ENCODE measurements at places on chromosomes 1 and 21.

GRCh38 chr1:200302192-200302920, 107.5 kb downstream of the ZNF281 start:
- peak; percentile 47 for DNase-seq

DNA sequence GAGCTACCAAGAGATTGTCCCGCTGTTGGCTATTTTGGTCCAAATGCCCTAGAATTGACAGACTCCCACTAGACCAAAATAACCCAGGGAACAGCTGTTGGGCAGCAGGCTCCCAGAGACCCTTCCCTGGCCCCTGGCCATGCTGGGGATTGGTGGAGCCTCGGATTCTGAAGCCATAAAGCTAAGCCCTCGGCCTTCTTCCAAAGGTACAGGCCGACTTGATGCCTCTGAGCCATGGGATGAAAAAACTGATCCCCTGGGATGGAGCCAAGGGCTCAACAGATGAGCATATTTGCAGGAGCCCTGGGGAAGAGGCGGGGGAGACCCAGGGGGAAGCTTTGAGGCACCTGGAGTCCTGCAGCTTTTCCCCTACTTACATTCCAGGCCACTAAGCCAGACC, 1.0 kb upstream of the LRRC38 start:
- no peak for DNase-seq

DNA sequence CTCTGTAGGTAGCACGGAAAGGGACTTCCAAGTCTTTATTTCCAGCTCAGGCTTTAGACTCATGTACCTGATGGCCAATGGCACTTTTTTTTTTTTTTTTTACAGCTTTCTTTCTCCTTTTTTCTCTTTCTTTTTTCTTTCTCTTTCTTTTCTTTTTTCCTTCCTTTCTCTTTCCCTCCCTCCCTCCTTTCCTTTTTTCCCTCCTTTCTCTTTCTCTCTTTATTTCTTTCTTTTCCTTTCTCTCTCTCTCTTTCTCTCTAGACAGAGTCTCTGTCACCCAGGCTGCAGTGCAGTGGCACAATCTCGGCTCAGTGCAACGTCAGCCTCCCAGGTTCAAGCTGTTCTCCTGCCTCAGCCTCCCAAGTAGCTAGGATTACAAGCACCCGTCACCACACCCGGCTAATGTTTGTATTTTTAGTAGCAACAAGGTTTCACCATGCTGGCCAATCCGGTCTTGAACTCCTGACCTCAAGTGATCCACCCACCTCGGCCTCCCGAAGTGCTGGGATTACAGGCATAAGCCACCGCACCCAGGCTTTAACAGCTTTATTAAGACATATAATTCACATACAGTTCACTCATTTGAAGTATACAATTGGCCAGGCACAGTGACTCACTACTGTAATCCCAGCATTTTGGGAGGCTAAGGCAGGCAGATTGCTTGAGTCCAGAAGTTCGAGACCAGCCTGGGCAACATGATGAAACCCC, 5.1 kb upstream of the DCAF8 start:
- DNase-seq = no peak

GRCh38 chr1:245512980-245513578, 358.3 kb downstream of the KIF26B start:
- no peak for DNase-seq

DNA sequence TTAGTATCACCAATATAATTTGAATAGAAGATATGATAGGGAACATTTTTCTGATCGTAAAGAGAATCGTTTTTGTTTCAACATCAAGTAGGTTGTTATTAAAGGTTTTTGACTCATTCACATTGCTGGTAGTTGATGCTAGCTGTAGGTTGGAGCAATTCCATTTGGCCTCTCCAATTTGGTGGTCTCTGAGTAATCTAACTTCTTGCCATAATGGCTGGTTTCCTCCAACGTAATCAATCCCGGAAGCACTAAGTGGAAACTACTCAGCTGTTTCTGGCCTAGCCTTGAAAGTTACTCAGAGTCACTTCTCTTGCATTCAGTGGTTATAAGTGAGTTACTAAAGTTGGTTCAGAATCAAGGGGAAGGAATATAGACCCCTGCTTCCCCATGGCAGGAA, 26.0 kb downstream of the RCOR3 start:
- no peak for DNase-seq

DNA sequence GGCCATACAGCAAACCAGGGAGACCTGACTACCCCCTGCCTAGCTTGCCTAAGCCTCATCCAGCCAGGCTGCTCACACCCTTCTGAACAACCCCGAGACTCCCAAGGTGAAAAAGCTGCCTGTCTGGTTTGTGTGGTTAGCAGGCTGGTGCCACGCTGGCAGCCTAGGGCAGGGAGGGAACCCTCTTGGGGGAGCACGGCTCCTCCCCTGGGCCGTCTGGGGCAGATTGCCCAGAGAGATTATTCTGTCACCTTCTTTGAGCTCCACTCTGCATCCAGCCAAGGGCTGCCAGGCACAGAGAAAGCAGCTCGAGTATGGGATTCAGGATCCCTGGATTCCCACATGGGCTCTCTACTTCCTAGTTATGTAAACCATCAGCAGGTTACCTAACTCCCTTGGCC, 27.5 kb upstream of the TCEA3 start:
- DNase-seq = no peak

DNA sequence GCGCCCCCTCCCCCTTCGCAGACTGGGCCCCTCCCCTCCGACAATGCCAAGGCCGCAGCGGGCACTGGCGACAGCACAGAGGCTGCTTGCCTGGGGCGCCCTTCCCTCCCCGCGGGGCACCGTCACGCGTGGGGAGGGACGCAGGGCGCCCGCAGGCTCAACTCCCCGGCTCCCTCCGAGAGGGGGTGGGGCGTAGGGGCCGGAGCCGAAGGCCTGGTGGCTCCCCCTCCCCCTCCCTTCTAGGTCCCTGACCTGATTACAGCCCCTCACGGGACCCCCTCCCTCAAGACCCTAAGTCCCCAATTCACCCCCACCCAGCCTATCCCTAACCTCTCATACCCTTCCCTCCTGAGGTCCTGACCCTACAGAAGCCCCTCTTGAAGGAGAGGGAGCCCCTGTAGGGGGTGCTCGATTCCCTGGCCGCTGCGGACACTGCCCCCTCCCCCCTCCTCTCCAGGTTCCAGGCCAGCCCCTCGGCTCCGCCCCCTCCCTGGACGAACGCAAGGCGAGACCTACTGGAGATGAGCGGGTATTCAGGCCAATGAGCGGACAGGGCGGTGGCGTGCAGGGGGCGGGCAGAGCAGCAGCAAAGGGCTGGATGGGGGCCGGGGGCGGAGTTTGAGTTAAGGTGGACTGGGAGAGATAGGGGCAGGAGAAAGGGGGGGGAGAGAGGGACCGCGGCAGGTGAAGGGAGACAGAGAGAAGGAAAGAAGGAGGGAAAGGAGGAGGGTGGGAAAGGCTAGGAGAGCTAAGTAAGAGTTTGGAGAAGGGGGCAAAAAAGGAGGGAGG, 733 bp upstream of the ZBTB7B start:
- peak; percentile 100 for DNase-seq

GRCh38 chr1:94416901-94417727, 1.1 kb upstream of the ABCD3 start:
- DNase-seq = peak; percentile 90

DNA sequence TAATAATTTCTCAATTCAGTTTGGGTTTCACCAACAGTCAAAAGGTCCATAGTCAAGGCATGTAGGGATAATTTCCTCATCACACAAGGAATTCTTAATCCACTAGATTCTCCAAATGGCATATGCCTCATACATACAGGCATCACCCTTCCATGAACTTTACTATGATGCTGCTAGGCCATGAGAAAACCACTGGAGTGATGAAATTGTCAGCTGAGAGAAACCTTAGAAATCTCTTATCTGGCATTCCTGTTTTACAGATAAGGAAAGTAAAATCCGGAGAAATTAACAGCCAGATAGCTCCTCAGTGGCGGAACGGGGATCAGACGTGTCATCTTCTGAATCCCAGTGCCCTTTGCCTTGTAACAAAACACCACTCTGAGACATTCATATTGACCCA, 274.4 kb downstream of the NTNG1 start:
- no peak for DNase-seq

- no peak for DNase-seq
Measured at GRCh38 chr1:161260376-161261260, 2.1 kb downstream of the PCP4L1 start.

- DNase-seq = peak; percentile 69
Measured at GRCh38 chr1:2543543-2544092, 12.6 kb upstream of the TNFRSF14 start.

GRCh38 chr1:8764293-8764937, 53.0 kb downstream of the RERE start:
- DNase-seq = no peak

GRCh38 chr1:88698140-88698539, 14.1 kb downstream of the PKN2 start:
- no peak for DNase-seq

DNA sequence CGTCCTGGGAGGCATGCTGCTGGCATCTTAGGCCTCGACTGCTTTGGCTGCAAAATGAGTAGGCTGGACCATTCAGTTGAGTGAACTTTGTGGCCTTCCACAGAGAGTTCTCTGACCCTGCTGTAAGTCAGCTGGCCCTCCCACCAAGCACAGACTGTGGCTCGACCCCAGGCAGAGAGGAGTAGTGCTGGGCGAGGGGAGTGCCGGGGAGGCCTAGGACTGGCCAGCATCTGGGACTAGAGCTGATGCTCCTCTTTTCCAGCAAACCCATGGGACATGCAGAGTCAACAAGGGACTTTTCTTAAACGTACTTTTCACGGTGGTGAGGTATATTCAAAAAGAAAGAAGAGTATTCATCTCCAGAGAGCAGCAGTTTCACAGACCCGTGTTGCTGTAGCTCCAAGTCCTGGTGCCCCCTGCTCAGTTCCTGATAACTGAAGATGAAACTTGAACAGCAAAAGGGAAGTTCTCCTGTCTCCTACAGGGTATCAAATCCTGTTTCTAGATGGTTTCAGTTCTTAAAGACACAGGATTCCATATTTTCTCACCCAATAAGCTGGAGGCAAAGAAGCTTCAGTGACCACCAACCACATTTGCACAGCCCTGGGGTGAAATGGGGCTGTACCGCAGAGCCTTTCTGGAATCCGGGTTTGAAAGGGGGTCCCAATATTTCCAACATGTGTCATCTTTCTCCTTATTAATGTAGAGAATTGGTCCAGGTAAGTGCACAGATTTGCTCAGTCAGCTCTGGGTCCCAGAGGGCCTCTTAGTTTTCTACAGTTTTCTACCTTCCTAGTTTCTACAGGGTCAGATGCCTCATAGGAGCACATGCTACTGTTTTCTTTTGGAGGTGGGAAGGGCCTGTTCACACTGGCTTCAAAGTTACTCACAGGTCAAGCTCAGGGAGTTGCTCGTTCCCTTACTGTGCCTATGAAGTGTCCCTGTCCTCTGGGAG, 20.9 kb downstream of the BATF3 start:
- peak; percentile 43 for DNase-seq

GRCh38 chr1:230691615-230692014, 22.3 kb downstream of the AGT start:
- DNase-seq = no peak

GRCh38 chr1:16017461-16018303, at the start of gene HSPB7:
Gene HSPB7, minus strand, starts transcription at chr1:16018043. Its CDS starts 80 bp downstream, at chr1:16017963.
- DNase-seq = peak; percentile 46

DNA sequence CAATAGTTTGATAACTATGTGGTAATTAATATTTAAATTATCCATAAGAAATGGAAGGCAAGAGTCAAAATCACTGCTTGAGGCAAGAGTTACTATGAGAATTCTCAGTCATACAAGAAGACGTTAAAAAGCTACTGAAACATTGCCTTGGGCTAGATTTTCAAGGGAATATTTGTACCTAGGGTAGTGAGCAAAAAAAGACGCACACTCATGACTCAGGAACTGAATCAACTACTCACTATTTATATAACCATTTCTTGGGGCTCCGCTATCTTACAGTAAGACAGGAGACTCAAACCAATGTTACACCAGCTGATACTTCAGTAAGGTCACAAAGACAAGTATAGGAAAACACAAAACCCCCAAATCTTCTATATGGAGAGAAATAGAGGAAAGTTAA, 151.5 kb upstream of the RNPC3 start:
- no peak for DNase-seq

GRCh38 chr1:38059635-38060250, 13.2 kb upstream of the POU3F1 start:
- DNase-seq = no peak

GRCh38 chr1:22913421-22914141, 59.1 kb downstream of the LACTBL1 start:
- DNase-seq = no peak

DNA sequence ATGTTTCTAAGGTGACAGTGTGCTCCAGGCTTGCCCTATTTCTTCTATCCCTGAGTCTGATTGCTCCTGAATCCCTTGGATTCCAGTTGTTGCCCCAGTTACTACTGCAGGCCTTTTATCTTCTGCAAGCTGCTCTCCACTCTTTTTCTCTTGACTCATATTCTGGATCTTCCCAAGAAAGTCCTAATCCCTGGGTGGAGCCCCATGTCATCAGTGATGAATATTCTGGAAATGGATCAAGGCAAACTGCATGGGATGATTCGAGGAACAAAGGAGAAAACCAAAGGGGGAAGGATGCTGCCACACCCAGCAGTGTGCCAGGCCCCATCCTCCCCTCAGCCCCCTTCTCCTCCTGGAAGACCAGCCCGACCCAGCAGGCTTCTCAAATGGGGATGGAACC, 63.3 kb upstream of the ATP2B4 start:
- no peak for DNase-seq

GRCh38 chr1:172883387-172883791, 167.4 kb downstream of the TNFSF18 start:
- DNase-seq = no peak

DNA sequence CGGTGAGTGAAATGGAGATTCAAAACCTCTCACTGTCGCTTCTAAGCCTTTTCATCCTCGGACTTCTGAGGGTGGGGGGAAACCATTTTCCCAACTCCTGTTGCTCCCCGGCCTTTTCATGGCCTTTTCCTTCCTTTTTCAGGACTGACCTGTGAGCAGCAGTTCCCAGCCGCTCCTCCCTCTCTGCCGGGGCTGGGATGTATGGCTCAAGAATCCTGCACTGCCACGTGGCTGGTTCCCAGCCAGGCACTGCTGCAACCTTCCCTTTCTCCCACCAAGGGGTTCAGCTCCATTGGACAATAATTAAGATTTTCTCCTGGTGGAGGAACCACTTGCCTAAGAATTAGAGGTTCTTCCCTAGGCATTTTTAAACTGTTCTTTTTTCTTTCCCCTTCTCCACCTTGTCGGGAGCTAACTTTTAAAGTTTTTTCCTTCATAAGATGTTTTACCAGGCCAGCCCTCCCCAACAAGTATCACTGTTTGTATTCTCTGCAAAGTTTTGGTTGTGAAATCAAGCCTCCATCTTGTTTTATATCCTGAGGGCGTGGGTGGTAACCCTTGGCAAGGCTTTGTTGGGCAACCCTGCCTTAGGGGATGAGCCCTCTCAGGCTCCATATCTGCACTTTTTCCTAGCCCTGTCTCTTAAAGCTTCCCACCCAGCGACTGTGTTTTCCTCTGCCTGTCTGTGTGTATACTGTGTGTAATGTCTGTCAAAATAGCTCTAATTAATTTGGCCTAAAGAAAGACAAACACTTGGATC, 1166.6 kb upstream of the ADGRL2 start:
- no peak for DNase-seq

GRCh38 chr1:180542113-180542837, 16.5 kb upstream of the OVAAL start:
- no peak for DNase-seq

DNA sequence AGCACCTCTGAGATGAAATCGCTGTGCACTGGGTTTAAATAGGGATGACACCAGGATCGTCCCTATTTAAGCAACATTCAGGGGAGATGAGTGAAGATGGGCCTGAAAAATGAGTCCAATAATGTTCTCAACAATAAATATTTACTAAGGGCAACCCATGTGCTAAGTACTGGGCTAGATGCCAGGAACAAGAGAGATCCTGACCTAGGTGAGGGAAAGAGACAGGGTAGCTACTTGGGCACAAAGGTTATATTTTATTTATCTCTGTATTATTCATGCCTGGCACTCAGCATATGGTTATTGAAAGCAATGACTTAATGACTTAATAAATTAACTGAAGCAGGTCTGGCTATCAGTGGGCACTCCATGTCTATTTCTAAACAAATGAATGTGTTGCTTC, 27.4 kb upstream of the AVPR1B start:
- no peak for DNase-seq
